GM23248 (cell line): ENCODE measurements at places on chromosomes 3 and 15.
A peak's percentile ranks its signal among the peaks of the same experiment; 100 is the strongest.

DNA sequence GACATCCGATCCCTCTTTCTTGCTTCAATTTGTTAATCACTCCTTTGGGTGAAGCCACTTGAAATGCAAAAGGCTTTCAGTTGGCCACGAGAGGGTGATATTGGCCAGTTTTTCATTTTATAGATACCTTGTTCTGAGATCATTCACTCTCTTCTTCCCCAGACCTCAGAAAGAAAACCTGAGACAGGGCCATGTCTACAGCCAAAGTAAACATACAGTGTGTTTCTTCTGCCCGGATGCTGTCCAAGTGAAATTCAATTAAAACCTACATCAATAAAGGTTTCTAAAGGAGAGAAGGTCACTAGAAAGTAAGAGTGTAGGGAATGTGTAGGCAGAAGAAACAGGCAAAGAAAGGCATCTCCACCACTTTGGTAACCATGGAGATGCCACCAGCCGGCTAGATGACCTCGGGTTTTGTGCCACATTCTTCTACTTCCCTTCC lies 39.5 kb upstream of the FMN1 start:
- peak; percentile 69 for DNase-seq

DNA sequence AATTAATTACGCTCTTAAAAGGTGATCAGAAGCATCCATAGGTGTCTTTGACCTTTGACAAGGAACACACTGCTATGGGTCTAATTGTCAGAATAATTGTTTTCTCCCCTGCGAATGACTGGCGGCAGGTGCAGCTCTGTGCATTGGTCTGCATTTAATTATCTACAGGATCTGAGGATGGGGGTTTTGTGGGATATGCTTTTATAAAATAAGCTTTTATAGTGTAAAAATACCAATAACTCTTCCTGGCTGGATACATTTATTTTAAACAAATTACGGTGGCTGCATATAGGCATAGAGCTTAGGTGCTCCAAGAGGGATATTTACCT lies 201.6 kb upstream of the RGMA start:
- no peak for DNase-seq

DNA sequence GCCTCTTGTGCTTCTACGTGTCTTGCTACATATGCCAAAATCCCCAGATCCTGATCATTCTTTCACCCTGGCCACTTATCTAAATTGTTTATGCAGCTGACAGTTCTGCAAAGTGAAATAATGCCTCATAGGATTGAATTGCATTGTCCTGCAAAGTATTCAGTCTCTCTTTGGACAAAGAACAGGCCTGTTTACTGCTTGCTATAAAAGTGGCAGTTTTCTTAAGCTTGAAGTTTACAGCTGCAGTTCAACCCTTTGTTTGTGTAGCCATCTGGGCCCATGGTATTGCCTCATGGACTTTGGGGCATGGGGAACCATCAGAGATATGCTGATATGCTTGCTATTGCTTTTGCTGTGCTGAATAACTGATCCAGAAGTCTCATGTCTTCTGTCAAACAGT lies 523.2 kb downstream of the OTOL1 start:
- DNase-seq = no peak

- peak; percentile 34 for DNase-seq
Observed at GRCh38 chr3:179969525-179969924, 67.2 kb downstream of the PEX5L start.

- no peak for DNase-seq
Observed at GRCh38 chr15:92538115-92538514, 117.5 kb downstream of the FAM174B start.

GRCh38 chr3:133850034-133850433 lies 44.4 kb downstream of the SRPRB start:
- DNase-seq = no peak

GRCh38 chr3:187739561-187740332 lies 5.5 kb downstream of the BCL6 start:
- DNase-seq = peak; percentile 92

DNA sequence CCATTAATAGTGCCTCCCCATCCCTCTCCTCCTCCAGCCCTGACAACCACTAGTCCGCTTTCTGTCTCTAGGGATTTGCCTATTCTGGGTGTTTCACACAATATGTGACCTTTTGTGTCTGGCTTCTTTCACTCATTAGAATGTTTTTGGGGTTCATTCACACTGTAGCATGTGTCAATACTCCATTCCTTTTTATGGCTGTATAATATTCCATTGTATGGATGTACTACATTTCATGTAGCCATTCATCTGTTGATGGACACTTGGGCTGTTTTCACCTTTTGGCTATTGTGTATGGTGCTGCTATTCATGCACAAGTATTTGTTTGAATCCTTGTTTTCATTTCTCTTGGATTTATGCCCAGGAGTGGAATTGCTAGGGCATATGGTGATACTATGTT lies 16.5 kb downstream of the GRK7 start:
- DNase-seq = no peak

DNA sequence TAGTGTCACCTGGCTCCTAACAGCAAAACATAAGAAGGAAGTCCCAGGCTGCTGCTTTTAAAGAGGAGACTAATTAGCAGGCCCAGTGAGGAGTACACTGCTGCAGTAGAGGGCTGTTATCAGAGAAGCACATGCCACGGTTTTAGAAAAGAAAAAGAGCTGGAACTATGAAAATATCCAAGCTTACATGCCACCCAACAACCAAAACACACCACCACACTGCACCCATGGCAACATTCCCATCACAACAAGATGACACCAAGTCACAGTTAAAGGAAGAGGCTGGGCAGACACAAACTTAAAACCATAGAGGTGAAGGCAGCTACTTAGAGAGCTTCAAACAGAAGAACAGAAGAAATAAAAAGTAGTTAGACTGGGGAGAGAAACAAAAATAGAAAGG lies 37.0 kb downstream of the NPTN start:
- peak; percentile 43 for DNase-seq

DNA sequence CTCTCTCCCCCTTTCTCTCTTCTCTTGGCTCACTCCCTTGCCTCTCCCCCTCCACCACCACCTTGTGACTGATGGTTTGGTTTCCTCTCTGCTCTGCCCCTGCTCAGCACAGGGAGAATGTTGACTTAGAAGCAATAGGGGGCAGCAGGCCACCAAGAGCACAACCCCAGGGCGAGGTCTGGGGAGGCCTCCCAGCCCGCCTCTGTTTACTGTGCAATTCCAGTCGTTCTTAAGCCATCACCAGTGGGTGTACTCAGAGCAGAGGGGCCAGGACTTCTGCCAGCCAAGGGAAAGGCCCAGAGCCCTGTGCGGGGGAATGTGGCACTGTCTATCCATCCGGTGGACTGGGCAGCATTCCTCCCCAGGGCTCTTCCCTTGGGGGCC lies 5.7 kb upstream of the APEH start:
- no peak for DNase-seq

GRCh38 chr3:61985020-61985419 lies 388.3 kb downstream of the FEZF2 start:
- peak; percentile 65 for DNase-seq

- peak; percentile 13 for DNase-seq
Observed at GRCh38 chr3:195808741-195809290, 2.9 kb downstream of the MUC4 start.

DNA sequence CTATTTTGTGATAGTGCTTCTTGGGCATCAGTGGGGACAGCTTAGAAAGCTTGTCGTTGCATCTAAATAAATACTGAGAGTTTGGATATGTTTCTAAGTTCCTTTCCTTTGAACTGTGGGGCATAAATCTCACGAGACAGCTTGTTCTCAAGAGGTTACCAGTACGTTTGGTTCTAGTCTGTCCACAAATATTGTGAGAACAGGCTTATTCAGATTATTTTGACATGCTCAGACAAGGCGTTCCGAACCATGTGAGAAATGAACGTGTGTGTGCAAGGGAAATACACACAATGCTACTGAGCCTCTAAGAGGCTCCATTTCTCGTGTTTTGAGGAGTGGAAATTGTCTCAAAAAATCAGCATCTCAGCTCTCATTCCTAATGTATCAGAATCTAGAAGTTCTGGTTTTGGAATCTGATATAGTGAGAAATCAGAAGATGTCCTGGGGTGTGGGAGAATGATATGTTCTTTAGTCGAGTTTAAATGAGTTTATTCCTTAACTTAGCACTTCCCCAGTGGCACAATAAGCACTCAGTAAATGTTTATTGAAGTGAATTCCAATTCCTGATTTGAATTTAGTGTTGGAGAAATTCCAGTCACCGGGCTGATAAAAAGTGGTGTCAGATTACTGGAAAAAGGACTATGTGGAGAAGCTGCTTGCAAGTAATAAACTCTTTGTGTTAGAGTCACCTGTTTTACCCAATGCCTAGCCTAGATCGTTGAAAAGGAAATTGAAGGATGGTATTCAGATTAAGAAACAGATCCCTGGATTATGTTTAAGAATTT lies 481.5 kb downstream of the LPP start:
- DNase-seq = no peak
